ENCODE measurements at places on chromosomes 6 and 20. TPM values are rescaled to one million over a fixed set of nuclear protein-coding genes. Genes with fewer than 3 reads are reported as not detected.

The OXT gene
- not detected for polyA plus RNA-seq

DNA sequence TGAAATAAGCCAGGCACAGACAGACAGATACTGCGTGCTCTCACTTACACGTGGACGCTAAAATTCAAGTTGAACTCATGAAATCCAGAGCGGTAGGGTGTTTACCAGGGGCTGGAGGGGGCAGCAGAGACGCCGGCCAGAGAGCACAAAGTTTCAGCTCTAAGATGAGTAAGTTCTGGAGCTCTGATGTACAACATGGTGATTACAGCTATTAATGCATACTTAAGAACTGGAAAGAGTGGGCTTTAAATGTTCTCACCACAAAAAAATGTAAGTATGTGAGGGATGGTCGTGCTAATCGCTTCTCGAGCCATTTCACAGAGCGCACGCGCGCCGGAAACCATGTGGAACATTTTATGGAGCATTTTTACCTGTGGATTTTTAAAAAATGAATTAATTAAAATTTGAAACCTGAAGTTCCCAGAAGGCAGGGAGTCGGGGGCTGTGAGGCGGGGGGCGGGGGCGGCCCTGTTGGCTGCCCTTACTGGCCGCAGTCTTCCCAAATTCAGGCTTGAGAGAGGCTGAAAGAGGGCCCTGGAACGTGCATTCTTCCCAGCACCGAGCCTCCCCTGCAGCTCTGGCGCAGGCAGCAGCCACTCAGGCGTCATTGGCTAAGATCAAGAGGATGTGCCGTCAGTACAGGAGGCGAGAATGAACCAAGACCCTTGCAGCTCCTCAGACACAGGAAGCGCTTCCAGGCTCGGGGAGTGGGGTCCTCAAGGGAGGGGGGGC is 8.5 kb upstream of the SLCO4A1 start:
- DNase-seq: no peak

GRCh38 chr6:30998785-30999184 is 11.5 kb upstream of the MUC22 start:
- no peak for DNase-seq

GRCh38 chr20:47789081-47789763 is 3.9 kb upstream of the SULF2 start:
- DNase-seq: no peak

GRCh38 chr6:131182991-131183425 is 47.7 kb downstream of the AKAP7 start:
- peak; percentile 6 for DNase-seq

GRCh38 chr6:68575765-68576439 is 59.2 kb upstream of the ADGRB3 start:
- DNase-seq: peak; percentile 2
